Activated effector memory CD4-positive, alpha-beta T cell treated with anti-CD3 and anti-CD28 coated beads, Interleukin-2, amount 50 U/mL, for 16 hours (primary cell): ENCODE measurements at places on chromosomes 13 and 19.

GRCh38 chr19:12794971-12795381, 3.7 kb downstream of the JUNB start:
- no peak for DNase-seq

DNA sequence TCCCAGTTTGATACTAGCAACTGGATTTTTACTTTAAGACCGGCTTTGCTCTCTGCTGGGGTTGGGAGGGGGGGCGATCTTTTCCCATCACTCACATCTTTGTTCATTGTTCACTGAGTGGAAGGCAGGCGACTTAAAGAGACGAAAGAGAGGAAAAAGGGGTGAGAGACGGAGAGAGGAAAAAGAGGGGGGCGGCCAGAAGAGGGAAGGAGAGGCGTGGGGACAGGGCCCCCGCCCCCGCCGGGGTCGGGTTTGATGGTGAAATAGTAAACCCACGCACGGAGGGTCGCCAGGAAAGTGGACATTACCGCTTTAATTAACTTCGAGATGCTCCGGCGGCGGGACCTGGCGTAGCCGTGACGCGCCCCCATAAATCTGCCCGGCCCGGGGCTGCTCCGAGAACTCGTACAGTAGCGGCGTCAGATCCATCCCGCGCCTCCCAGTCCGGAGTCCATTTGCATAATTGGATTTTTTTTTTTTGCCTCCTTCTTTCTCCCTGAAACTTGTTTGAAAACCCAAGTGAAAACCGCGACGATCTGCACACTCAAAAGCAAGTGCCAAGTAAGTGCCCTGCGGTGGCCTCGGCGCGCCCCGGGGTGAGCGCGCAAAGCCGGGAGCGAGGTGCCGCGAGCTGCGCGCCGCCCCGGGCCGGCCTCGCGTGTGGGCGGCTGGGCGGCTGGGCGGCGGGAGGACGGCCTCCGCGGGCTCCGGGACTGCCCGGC, 143.9 kb upstream of the ZNF536 start:
- DNase-seq = no peak

DNA sequence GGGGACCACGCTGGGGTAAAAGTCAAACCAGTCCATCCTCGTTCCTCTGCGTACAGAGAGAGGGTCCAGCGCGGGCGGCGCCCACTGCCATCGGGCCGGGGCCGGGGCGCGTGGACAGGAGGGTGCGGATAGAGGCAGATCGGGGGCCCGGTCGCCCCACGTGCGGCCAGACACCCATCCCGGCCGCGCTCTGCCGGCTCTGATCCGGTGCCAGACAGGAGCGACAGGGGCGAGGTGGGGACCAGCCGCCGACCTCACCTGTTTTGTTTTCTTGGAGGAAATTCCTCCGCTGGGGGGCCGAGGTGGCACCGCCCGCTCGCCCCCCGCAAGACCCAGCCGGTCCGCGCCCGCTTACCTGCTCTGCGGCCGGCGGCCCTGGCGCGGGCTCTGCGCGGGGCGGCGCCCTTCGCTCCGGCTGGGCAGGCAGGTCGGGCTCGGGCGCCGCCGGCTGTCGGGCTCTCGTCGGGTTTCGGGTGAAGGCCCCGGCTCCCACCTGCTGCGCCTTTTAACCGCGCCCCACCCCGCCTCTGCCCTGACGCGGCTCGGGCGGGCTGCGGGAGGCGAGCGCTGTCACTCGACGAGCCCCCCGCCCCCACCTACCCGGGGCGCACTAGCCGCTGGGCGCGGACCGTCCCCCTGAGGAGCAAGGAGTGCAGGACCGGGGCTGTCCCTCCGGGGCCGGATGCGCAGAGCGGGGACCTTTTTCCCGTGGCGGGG, at the start of gene GJB6:
GJB6 (minus strand) TSS at position 481 of the 717 bp plus-strand sequence. CDS start 8,839 bp downstream, outside the sequence.
- peak; percentile 72 for DNase-seq

DNA sequence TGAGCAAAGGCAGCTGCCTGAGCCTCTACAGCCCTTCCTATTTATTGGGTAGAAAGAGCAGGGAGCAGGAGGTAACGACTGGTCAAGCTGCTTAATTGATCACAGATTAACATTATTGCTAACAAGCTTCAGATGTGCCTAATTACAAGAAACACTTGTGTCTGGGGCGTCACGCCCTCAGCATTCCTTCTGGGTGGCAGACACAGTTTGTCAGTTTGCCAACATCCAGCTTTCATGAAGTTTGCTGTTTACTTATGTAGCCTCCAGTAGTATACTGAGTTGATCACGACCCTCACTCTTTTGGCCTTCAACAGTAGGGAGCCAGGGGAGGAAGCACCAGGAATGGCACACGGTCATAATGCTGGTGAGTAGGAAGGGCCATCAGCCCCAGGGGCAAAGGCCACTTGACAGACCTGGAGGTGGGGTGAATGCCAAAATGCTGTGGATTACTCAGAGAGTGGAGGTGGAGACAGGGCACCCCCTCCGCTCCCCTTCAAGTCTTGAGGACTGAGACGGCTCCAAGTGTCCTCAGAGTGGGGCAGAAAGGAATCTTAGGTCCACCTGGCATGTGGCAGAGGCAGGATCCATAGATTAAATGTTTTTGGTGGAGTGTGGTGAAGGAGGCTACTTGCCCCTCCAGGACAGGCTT, 34.9 kb upstream of the PSPC1 start:
- DNase-seq = peak; percentile 37

DNA sequence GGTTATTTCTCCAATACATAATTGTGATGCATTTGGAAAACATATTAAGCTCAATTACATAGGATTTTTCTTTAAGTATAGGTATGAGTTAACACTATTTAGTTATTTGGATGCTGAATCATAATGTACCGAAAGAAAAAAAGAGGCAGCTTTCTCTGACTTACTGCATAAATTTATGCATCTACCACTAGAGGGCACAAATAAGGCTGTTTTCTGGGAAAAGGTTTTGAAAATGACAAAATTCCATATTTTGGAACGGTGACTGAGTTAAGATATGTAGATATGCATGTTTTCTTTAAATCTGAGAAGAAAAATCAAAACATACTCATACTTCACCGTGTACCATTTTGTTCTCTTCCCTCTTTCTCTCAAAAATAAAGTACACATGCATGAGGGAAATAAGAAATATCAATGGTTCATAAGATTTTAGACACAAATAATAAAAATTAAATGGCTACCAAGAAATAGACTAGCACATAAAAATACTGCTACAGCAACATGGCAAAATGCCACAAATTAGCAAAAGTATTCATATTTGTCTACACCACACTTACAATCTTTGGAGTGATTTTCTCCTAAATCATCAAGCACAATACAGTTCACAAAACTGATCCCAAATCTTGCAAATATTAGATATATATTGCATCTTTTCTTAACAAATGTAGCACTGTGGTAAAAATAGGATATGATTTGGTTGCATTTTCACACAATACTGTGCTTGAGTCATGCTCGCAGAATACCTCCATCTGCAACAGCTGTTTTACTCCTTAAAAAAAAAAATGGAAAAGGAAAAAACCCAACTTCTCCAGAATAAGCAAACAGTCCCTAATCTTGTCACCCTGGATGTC, 260.0 kb downstream of the FGF14 start:
- DNase-seq = no peak

- no peak for DNase-seq
Observed at GRCh38 chr19:954272-954671, 28.4 kb downstream of the ARID3A start.

- DNase-seq = no peak
Observed at GRCh38 chr19:46524308-46524707, 28.6 kb upstream of the PNMA8B start.

DNA sequence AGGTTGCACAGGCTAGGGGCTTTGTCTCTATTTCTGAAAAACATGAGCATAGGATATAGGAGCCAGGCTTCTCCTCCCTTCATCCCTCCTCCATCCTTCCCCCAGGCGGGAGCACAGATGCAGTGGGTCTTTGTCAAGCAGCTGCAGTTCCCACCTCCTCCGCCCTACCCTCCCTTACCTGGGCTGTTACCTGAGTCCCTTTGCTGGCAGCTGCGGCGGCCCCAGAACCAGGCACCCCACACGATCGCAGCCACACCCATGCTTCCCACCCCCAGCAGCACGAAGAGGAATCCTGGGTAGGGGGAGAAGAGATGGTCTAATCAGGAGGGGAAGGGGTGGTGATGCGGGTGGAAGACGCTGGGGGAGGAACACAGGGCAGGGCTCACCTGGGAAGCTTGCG, 7.8 kb downstream of the TMIGD2 start:
- no peak for DNase-seq

GRCh38 chr19:14248578-14249011, 42.6 kb upstream of the ADGRL1 start:
- DNase-seq = peak; percentile 76

- DNase-seq = no peak
Observed at GRCh38 chr19:46195104-46195503, 34.4 kb upstream of the IGFL1 start.

DNA sequence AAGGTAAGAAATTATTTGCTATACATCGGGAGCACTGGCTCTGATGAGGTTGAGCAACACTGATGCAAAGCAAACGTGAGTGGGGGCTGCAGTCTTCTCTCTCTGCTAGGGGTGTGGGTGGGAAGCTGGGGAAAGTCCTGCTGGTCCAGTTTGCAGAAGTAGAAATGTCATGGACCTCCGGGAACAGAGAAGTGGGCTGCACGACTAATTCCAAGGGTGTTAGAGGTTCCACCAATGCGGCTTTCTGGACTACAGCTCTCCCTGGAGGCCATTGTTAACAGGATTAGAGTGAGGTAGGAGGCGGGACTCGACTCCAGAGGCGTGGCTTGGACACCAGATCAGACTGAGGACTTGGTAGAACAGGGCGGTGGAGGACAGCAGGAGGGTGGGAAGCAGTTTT, 5.7 kb upstream of the FBXO27 start:
- no peak for DNase-seq
